ENCODE measurements at places on chromosomes 5 and 9. TPM values are rescaled to one million over a fixed set of nuclear protein-coding genes. Genes with fewer than 3 reads are reported as not detected.

DNA sequence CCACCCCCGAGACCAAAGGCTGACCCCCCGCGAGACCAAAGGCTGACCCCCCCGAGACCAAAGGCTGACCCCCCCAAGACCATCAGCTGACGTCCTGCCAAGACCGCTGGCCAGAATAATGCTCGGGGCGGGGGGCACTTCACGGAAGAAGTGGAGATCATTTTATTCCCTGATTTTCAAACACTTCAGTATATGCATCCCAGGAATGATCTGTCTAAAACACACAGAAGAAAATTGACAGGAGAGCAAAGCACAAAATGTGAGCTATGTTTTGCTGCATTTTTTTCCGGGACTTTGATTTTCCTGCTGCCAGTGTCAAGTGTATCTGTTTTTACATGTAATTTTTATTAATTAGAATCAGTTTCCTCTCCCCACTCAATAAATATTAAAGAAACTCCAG, 67.1 kb downstream of the ADAMTS2 start:
- H3K4me1 ChIP-seq, result no peaks in the 10 kb centered on the region
- DNase-seq, result no peak
- H3K27me3 ChIP-seq, result no peaks in the 10 kb centered on the region
- H3K4me3 ChIP-seq, result no peak overlapping the region
- no peak overlapping the region for H3K27ac ChIP-seq

Gene PHF24
- 0.98 TPM for total RNA-seq

DNA sequence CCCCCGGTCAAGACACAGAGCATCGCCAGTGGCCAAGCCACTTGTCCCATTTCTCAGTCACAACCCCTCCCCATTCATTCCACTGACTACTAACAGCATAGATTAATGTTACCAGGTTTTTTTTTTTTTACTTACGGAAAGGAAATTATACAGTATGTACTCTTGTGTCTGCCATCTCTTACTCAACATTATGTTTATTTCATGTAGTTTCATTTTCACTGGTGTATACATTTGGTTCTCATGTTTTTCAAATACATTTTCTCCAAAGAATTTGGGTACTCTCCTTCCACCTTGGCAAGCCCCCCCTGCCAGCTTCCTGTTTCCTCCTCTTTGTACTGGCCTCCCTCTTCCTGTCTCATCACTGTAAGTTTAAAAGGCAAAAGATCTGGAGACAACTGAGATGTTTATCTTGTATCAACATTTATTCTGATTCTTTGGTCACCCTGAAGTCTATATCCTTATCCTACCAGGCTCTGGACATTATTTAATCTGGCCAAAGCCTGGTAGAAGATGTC, 207.3 kb downstream of the SAXO1 start:
- no peaks in the 10 kb centered on the region for H3K36me3 ChIP-seq
- H3K27ac ChIP-seq, result no peak overlapping the region
- DNase-seq, result no peak
- peaks cover 4% of the 10 kb centered on the region for H3K4me1 ChIP-seq
- no peak overlapping the region for H3K4me3 ChIP-seq

Gene DNAH5
- total RNA-seq, result 16.4 TPM

Gene OR1J2
- not detected for total RNA-seq

Gene DMRT2
- 9.3 TPM for total RNA-seq

DNA sequence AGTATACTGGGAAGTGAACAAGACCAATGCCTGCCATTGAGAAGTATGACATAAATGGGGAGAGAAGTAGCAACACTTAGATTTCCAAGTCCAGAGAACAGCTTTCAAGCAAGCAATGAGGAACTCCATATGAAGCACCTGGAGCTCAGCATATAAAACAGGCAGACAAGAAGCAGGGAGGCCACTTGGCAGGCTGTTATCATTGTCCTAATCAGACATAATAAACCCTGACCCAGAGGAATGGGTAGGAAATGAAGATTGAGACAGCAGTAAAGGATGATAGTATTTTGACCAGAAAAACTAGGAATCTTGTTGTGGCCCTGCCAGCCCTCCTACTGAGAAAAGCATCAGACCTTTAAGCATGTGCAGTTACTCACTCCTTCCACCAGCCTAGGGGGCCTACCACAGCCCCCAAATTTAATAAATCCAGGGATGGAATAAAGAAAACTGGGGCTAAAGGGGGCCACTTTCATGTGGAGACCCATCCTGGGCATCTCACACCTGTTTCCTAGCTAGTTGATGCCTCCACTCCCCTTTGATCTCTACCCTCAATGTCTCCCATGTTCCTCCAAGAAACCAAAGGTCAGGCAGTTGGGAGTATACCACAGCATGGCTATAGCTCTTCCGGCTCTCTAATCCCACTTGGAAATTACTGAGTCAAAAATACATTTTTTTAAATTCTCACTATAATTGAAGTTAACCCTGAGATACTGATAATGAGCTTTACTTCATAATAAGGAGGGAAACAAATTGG, 135.1 kb downstream of the SIL1 start:
- no peaks in the 10 kb centered on the region for H3K36me3 ChIP-seq
- H3K4me3 ChIP-seq, result no peak overlapping the region
- H3K27ac ChIP-seq, result no peak overlapping the region

DNA sequence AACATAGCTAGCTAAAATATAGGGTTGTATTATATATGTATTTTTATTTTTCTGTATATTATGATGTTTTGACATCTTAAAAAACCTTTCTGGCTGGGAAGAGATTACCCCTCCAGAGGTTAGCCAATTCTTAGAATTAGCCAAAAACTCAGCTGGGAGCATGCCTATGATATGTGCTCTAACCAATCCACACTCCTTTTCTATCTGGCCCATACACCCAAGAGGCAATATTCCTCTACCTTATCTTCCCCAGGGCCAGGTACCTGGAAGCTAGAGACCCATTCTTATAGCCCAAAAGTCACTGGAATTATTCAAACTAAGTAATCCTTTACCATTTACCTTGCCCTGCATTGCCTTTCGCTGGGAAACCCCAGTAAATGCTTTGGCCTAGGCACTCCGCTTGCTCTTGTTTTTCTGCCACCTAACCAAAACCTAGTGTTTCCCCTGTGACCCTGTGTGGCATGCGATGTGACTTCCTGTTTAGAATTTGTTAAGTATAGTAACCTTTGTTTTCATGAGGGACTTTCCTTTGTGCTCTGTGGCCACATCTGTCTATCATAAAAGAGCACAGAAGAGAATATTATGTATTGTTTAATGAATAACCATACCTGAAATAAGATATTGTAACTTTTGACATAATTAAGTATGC, 37.4 kb downstream of the CSNK1G3 start:
- H3K4me3 ChIP-seq, result no peak overlapping the region
- H3K36me3 ChIP-seq, result no peaks in the 10 kb centered on the region
- H3K4me1 ChIP-seq, result peaks cover 3% of the 10 kb centered on the region
- H3K27ac ChIP-seq, result no peak overlapping the region

- peaks cover 2% of the 10 kb centered on the region for H3K4me1 ChIP-seq
- no peaks in the 10 kb centered on the region for H3K27me3 ChIP-seq
- H3K4me3 ChIP-seq, result peak overlapping the region; percentile 63
- peak; percentile 37 for DNase-seq
These were observed 588 bp downstream of the TRAF2 start for GRCh38 chr9:136886610-136887597.

Gene ZSWIM6
- total RNA-seq, result 20.3 TPM

Gene SCGB3A2
- total RNA-seq, result not detected

DNA sequence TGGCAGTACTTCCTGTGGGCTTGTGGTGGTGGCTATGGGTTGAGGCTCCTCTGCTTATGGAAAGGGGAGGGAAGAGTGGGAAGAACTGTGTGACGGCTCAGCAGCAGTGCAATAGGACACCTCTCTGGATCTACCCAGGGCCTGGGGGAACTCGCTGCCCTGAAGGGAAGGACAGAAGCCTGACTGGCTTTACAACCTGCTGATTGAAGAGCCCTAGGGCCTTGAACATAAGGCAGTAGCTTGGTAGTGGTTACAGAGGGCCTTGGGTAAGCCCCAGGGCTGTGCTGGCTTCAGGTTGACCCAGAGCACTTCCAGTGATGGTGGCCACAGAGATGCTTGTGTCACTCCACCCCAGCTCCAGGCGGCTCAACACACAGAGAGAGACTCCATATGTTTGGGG, 5.5 kb downstream of the CCIN start:
- no peak overlapping the region for H3K4me3 ChIP-seq
- H3K4me1 ChIP-seq, result no peaks in the 10 kb centered on the region
- no peak overlapping the region for H3K27ac ChIP-seq
- no peak for DNase-seq
- no peaks in the 10 kb centered on the region for H3K36me3 ChIP-seq

DNA sequence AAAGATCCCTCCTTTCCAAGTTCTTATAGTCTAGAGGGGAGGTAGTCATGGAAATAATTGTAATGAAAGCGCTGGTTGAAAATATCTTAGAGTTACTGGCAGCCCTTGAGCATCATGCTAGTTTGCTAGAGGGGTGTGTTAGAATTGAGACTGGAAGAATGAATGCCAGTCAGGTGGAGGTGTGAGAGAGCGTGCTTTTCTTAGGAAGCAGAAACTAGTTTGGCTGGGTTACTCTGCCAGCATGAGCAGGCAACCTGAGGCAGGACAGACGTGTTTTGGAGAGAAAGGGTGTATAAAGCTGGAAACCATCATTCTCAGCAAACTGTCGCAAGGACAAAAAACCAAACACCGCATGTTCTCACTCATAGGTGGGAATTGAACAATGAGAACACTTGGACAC, 43.6 kb upstream of the DHFR start:
- no peak overlapping the region for H3K27ac ChIP-seq
- no peaks in the 10 kb centered on the region for H3K4me1 ChIP-seq
- no peak for DNase-seq

GRCh38 chr5:78300464-78301045, 6.1 kb upstream of the AP3B1 start:
- H3K36me3 ChIP-seq, result no peaks in the 10 kb centered on the region
- no peak overlapping the region for H3K27ac ChIP-seq
- no peak for DNase-seq
- H3K4me3 ChIP-seq, result no peak overlapping the region
- no peaks in the 10 kb centered on the region for H3K4me1 ChIP-seq

DNA sequence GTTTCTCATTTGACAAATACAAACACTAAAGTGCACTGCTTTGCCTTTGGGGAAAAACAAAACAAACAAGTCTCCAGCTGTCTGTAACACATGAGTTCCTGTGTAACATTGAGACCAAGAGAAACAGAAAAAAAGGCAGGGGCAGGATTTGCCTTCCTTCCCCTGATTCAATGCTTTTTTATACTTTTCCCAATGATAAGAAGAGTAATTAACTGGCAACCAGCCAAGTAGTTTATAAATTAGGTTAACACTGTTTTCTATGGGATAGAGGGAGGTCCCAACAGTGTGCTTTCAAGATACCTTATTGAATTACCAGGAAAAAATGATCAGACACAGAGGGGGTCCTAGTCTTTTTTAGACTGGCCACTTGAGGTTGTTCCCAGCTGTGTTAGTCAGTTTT, 346.8 kb downstream of the TRIM36 start:
- no peak for DNase-seq
- no peaks in the 10 kb centered on the region for H3K27me3 ChIP-seq
- H3K36me3 ChIP-seq, result no peaks in the 10 kb centered on the region
- no peaks in the 10 kb centered on the region for H3K4me1 ChIP-seq
- H3K4me3 ChIP-seq, result no peak overlapping the region

DNA sequence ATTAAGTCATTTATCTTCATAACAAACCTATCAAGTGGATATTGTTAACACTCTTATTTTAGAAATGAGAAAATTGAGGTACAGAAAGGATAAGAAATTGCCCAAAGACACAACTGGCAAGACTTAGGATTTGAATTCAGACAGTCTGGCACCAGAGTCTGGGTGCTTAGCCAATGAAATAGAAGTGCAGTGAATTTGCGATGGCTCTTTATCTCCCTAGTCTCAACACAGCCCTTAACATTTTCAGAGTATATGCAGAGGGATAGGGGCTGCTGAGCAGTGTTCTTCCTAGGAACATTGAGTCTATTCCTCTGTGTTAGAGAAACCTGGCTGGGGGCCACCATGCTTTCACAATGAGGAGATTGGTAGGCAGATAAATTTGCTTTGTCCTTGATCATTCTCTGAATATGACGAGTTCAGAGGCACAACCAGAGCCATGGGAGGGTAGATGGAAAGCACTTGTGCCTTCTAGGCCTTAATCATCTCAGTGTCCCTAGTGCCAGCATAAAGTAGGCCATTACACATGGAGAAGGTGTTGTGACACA, 6.1 kb upstream of the FSD1L start:
- no peaks in the 10 kb centered on the region for H3K36me3 ChIP-seq
- DNase-seq, result no peak
- no peak overlapping the region for H3K27ac ChIP-seq

- H3K4me3 ChIP-seq, result no peak overlapping the region
- H3K27me3 ChIP-seq, result no peaks in the 10 kb centered on the region
- H3K27ac ChIP-seq, result no peak overlapping the region
- no peak for DNase-seq
- H3K36me3 ChIP-seq, result no peaks in the 10 kb centered on the region
These were observed 249.1 kb downstream of the GADD45G start for GRCh38 chr9:89853931-89854330.

Gene TMEM267
- total RNA-seq, result 24.1 TPM

GRCh38 chr9:78131969-78132700, 100.5 kb upstream of the GNAQ start:
- H3K27ac ChIP-seq, result no peak overlapping the region
- H3K4me3 ChIP-seq, result no peak overlapping the region
- DNase-seq, result no peak

Gene PLPPR1
- 0.98 TPM for total RNA-seq

- no peaks in the 10 kb centered on the region for H3K27me3 ChIP-seq
- peak; percentile 30 for DNase-seq
- H3K4me1 ChIP-seq, result peaks cover 3% of the 10 kb centered on the region
- no peak overlapping the region for H3K4me3 ChIP-seq
- no peak overlapping the region for H3K27ac ChIP-seq
These were observed 163.6 kb downstream of the LRRC70 start for GRCh38 chr5:62742207-62742606.

DNA sequence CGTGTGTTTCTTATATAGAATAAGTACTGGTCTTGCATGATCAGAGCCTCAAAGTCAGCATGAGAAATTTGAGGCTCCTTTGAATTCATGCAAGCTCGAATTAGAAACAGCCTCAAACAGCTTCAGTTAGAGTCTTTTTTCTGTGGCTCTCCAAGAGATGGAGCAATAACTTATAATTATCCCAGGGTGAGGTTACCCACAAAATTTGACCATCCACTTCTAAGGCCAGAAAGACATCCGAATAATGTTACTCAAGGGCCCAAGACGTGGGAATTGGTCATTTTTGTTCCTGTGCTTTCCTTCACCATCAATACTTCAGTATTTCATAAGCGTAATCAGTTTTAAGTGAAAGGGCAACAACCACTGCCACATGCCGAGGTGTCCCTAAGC, 89.7 kb downstream of the DAPK1 start:
- no peaks in the 10 kb centered on the region for H3K27me3 ChIP-seq
- H3K4me1 ChIP-seq, result no peaks in the 10 kb centered on the region
- H3K36me3 ChIP-seq, result no peaks in the 10 kb centered on the region
- no peak overlapping the region for H3K4me3 ChIP-seq
- no peak overlapping the region for H3K27ac ChIP-seq

Gene PRLR
- 6.3 TPM for total RNA-seq

Gene GLRA1
- total RNA-seq, result not detected

DNA sequence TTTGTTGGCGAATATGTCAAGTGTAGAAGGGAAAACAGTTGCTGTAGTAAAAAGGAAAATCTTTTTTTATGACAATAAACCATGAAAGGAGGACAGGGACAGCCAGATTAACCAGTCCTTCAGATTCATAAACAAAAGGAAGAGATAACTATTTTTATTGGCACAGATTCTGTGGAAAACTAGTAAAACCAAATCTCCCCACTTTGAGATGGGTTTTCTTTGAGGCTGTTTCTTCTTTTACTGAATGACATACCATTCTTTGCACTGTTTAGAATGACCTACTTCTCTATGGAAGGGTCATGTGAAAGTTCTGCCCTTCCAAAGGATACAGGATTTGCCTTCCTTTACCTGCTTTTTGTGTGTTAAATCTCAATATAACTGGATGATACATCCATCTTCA, 13.7 kb downstream of the CAST start:
- no peaks in the 10 kb centered on the region for H3K27me3 ChIP-seq
- DNase-seq, result no peak
- H3K4me3 ChIP-seq, result no peak overlapping the region
- peaks cover 3% of the 10 kb centered on the region for H3K4me1 ChIP-seq
- no peaks in the 10 kb centered on the region for H3K36me3 ChIP-seq
